Hepatic stellate cell (primary cell): ENCODE measurements at places on chromosomes 12 and 14.

DNA sequence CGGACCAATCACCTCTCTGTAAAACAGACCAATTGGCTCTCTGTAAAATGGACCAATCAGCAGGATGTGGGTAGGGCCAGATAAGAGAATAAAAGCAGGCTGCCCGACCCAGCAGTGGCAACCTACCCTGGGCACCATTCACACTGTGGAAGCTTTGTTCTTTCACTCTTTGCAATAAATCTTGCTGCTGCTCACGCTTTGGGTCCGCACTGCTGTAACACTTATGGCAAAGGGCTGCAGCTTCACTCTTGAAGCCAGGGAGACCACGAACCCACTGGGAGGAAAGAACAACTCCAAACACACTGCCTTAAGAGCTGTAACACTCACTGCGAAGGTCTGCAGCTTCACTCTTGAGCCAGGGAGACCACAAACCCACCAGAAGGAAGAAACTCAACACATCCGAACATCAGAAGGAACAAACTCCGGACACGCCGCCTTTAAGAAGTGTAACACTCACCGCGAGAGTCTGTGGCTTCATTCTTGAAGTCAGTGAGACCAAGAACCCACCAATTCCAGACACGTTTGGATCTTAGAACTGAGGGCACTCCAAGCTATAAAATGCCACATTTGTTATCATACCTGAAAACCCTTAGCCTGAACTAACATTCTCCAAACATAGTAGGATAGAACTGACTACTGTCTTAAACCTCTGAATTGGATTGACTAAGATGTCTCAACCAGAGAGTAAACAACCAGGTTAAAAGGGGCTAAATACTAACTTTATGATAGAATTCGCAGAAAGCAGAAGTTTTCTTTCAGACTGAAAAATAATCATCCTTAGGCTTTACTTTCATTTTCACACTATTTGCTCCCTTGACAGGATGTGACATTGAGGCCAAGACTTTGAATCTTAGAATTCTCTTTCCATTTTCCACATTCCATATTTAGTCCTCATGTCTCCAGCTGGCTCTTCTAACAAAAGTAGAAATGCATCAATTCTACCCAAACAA is 33.6 kb downstream of the CDKL1 start:
- no peak for DNase-seq

DNA sequence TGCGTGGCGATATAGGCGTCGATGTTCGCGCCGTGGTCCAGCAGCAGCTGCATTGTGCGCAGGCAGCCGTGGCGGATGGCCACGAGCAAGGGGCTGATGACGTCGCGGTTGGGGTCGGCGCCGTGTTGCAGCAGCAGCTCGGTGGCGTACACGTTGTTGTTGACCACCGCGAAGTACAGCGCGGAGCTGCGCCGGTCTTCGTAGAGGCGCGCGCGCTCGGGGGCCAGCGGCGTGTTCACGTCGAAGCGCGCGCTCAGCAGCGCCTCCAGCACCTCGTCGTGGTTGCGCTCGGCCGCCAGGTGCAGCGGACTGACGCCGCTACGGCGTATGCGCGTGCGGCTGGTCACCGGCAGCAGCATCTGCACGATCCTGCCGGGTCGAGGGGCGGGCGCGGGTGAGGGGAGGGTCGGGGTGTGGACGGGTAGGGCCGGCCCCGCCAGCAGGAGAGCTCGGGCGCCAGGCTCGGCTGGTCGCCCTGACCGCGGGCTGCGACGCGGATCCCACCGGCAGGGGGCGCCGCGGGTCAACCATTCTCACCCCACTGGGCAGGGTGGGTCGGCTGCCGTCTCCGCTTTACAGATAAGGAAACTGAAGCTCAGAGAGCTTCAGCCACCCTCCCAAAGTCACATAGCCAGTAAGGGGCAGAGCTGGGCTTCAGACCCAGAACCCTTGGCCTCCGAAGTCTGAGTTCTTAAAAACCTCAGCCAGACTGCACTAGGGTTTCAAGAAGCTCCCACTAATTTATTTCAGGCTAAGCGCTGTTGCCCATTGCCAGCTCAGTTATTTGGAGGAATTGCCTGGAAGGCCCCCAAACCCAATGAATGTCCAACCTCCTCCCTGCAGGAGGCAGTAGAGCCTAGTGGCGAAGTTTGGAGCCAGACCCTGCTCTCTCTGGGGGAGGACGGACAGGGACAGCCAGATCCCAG is 12.4 kb downstream of the FAM181A start:
- peak; percentile 92 for DNase-seq

DNA sequence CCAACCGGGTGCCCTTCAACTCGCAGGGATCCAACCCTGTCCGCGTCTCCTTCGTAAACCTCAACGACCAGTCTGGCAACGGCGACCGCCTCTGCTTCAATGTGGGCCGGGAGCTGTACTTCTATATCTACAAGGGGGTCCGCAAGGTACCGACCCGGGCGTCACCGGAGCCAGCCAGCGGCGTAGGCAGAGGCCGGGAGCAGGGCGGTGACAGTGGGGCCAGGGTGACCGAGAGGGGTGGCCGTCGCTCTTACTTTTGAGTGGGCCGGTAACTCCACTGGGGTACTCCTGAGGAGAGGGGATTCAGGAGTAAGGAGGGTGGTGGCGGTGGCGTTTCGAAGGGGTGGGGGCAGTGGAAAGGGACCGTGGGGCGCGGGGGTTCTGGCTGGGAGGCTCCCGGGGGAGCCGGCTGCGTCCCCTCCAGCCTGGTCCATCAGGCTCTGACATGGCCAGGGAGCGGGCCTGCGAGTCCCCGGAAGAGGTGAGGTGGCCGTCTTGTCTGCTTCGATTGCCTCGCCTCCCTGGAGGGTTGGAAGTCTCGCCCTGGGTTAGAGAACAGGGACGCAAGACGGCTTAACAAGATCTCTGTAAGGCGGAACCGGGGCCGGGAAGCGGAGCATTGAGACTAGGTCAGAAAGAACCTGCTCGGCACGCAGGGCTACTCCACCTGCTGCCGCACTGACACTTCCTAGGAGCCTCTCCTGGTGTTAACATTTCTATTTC is 491 bp downstream of the WDR20 start:
- DNase-seq = peak; percentile 48

DNA sequence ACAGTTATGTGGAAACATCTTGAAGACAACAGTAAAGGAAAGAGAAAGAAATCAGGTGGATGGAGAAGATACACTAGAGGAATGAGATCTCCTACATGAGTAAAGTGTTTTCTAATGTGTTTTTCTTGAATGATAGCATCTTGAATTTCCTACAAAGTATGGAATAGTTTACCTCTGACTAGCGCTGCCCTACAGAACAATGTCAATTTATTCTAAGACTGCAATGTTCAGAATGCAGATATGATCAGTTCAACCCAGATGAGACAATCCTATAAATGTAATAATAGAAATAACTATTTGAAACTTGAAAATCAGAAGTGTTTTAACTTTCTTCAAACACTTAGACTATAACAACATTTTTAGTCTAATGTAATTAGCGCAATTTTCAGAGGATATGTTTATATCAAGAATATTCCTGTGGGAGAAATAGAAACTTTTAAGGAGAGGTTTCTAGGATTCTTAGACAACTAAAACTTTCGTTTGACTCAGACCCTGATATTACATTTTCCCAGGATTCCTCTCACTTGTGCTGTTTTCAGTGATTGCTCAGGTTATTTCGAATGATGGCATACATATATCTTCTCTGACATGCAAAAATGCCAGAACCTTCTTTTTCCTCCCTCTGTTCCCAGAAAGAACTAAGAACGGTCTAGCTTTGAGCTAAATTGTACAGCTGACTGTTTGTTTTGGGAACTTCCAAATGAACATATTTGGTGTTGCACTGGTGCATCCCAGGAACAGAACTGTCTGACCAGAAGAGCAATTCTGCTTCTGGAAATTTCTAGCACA is 1017.4 kb downstream of the DIO2 start:
- no peak for DNase-seq

DNA sequence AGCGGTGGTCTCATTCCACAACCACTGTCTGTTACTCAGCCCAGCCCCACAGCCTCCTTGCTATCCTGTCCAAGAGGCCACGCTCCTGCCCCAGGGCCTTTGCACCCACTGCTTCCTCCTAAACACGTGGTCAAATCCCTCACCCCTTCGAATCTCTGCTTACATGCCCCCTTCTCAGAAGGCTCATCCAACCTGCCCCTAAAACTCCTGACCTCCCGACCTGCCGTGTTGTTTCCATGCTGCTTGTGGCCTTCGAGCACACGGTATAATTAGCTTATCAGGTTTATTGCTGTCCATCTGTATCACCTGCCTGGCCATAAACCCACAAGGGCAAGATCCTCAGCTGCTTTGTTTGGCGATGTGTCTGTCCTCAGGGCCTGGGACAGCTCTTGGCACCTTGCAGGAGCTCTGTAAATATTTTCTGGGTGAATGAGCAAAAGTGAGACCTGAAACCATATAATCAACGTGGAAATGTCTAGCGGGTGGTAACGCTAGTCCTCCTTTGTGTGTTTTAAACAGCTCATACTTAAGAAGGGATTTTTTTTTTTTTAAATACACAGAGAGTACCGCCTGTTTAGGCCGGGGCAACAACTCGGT is 36.0 kb downstream of the SCARB1 start:
- no peak for DNase-seq

DNA sequence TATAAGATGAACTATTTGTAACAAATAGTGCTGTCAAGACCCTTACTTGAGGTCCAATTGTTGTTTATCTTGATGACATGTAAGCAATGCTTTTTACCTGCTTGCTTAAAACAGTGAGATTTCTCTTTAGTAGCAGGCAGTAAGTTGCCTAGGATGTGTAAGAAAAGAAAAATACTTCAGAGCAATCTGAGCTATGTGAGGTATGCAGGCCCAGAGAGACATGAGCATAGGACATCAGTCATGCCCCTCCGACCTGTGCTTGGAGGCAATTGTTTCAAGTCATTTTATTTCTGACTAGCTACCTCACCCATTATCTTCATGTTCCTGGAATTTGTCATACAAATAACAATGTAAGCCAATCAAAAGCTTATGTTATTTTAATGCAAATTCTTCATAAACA is 930.6 kb upstream of the FBXO33 start:
- no peak for DNase-seq

- no peak for DNase-seq
These were observed 3.5 kb downstream of the ALX1 start for GRCh38 chr12:85283560-85283959.

- no peak for DNase-seq
These were observed 5.0 kb downstream of the CREBL2 start for GRCh38 chr12:12616512-12617310.

GRCh38 chr12:106773286-106774004 is 1.0 kb upstream of the RIC8B start:
- no peak for DNase-seq

DNA sequence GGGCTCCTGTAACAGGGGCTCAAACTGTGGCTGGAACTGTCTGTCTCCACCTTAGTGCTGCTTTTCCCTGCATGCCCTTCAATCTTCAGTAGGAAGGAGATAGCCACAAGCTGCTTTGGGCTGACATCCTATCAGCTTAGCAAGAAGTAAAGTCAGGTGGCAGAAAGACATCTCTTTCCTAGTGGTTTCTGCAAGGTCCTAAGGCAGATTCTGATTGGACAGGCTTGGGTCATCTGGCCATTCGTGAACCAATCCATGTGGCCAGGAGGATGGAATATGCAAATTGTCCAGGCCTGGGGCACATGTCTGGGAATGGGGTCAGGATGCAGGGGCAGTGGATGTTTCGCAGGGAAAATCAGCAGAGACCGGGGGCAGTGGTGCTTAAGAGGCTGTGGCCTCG is 5.2 kb downstream of the RITA1 start:
- DNase-seq = peak; percentile 40

DNA sequence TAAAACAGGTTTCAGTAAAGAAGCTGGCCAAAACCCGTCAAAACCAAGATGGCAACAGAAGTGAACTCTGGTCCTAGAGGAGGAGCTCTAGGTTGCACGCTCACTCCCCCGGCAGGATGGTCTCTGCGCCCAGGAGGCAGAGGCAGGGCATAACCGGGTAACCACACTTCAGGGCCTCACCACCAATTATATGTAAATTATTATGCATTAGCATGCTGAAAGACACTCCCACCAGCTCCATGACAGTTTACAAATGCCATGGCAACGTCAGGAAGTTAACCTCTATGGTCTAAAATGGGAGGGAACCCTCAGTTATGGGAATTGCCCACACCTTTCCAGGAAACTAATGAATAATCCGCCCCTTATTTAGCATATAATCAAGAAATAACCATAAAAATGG is 20.1 kb upstream of the SLC6A12 start:
- no peak for DNase-seq

DNA sequence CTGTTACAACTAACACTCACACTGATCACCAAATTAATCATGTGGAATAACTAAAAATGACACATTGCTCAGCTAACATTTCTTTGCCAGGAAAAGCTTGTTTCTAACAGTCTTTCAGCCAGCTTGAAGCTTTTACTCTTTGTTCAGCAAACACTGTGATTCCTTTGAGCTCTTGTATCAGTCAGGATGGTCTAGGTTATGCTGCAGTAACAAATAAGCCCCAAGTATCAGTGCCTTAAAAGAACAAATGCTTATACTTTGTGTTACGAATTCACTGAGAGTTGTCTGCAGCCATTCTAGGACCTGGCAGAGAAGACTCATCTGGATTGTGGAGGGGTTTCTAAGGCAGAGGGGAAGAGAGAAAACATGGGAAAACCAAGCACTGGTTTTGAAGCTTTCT is 47.6 kb upstream of the PIWIL1 start:
- no peak for DNase-seq

GRCh38 chr12:131471946-131472732 is 238.8 kb upstream of the SFSWAP start:
- DNase-seq = no peak

GRCh38 chr14:73829526-73830431 is 21.9 kb upstream of the PTGR2 start:
- no peak for DNase-seq

GRCh38 chr14:86003998-86004397 is 474.1 kb downstream of the FLRT2 start:
- DNase-seq = no peak

GRCh38 chr14:52015411-52016030 is 26.2 kb downstream of the RTRAF start:
- DNase-seq = no peak

DNA sequence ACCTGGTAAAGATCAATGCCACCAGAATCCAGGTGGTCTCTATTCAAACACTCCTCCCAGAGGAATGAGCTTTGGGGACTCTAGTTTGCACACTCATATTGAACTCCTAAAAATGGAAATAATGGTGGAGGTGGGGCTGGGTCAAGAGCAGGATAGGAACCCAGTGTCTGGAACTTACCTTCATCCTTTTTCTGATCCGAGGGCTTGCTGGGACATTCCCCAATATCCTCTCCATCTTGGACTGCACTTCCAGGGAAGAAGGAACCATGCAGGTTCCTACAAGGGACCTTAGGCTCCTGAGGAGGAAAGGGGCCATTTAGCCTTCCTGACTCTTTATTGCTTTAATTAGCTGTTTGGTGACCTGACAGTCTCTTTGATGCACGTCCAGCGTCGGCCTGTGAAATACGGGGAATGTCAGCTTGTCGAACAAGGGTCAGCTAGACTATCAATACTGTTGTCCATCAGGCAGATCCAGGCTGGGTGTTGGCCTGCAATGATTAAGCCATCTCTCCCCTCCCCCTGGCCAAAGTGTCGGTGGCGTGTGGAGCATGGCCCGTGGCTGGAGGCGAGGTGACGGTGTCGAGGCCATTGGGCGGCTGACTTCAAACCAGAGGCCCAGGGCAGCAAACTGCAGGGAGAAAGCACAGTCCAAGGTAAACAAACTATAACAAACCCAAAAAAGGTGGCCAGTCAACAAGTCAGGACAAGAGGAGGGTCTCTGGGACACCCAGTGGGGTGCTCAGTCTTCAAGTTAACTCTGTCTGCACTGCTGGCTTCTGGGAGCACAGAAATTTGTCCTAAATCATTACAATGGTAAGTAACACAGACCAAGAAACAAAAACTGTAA is 405.2 kb upstream of the TBX3 start:
- DNase-seq = no peak

GRCh38 chr14:57871459-57872080 is 5.7 kb upstream of the SLC35F4 start:
- peak; percentile 11 for DNase-seq

- no peak for DNase-seq
These were observed 11.1 kb upstream of the SMUG1 start for GRCh38 chr12:54199917-54200316.
